ENCODE measurements at places on chromosomes 2 and 18.

GRCh38 chr2:64622443-64623241 lies 31.1 kb downstream of the SERTAD2 start:
- DNase-seq, result no peak

- no peak for DNase-seq
These were observed 34.1 kb upstream of the ASPRV1 start for GRCh38 chr2:69995511-69995910.

DNA sequence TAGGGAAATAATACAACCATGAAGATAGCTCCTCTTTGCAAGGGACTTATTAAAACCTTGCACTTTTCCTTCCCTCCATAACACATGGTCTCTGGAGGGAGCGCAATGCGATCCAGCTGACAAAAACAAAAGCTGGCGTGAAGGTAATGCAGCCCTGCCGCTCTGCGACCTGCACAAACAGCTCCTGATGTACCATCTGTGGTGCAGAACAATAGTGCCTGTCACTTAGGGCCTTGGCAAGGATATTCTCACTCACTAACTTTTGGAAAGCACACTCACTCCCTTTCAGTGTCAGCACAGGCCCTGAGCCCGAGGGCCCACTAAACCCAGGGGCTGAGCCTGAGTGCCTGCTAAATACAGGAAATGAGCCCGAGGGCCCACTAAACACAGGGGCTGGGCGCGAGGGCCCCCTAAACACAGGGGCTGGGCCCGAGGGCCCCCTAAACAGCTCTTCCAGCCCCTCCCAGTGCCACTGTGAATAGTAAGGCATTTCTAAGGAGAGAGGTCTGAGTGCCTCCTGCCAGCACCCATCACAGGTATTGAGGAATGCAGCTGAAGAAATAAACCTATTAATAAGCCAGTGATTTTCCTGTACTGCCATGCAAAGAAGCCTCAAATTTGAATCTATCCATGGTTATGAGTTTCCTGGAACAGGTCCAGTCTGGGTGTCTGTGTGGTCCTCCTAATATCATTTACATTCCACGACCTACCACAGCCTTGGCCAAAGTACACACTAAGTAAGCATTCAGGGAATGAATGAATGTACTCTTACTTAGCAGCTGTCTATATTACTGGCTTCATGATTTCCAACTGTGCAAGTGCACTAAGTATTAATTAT lies 9.3 kb downstream of the L3MBTL4 start:
- DNase-seq, result no peak

DNA sequence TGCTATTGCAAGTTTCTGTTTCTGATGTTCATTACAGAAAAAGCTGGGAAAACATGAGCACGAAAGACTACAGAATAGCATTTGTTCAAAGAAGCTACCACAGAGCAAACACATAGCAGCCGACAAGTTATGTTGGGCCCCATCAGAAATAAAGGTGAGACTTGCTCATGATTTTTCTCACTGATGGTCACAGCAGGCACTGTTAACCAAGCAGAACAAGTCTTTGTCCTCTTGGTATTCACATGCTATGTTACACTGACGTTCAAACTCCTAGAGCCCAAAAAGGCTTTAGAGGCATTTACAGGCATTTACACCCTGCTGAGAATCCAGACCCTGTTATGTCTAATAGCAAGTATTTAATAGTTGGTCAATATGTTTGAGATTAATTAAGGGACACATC lies 235.0 kb upstream of the HNMT start:
- DNase-seq, result no peak

GRCh38 chr18:3830604-3831003 lies 380.6 kb downstream of the TGIF1 start:
- DNase-seq, result no peak

GRCh38 chr18:6486764-6487426 lies 72.2 kb upstream of the L3MBTL4 start:
- no peak for DNase-seq

DNA sequence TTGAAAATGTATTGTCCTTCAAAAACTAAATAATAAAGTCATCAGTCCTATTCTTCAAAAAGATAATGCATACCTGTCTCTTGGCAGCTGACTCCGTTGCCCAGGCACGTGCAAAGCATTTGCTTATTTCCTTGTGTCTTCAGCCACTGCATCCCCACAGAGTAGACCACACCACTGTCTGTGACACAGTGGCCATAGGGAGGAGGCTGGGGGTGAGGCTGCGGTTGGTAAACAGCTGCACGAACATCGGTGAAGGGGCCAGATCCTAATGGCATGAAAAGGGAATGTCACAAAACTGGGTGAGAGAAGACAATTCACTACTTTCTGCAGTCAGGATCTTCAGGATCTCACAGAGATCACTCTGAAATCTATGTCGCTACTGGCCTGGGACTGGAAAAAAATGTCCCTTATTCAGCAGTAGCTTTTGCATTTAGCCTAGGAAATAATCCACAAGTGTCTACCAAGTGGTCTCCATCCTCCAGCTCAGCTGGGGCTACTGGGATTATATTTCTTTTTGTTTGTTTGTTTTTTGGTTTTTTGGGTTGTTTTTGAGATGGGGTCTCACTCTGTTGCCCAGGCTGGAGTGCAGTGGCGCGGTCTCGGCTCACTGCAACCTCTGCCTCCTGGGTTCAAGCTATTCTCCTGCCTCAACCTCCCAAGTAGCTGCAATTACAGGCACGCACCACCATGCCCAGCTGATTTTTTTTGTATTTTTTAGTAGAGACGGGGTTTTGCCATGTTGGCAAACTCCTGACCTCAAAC lies 10.7 kb downstream of the FN1 start:
- DNase-seq, result no peak

DNA sequence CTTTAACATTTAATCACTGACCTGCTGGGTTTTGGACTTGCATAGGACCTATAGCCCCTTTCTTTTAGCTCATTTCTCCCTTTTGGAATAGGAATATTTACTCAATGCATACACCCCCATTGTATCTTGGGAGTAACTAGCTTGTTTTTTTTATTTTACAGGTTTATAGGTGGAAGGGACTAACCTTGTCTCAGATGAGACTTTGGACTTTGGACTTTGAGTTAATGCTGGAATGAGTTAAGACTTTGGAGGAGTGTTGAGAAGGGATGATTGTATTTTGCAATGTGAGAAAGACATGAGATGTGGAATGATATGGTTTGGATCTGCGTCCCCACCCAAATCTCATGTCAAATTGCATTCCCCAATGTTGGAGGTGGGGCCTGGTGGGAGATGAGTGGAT lies 43.2 kb upstream of the SPATS2L start:
- no peak for DNase-seq

GRCh38 chr2:75018162-75018561 lies 59.7 kb downstream of the POLE4 start:
- DNase-seq, result no peak

GRCh38 chr2:31069643-31070325 lies 68.5 kb downstream of the GALNT14 start:
- no peak for DNase-seq

DNA sequence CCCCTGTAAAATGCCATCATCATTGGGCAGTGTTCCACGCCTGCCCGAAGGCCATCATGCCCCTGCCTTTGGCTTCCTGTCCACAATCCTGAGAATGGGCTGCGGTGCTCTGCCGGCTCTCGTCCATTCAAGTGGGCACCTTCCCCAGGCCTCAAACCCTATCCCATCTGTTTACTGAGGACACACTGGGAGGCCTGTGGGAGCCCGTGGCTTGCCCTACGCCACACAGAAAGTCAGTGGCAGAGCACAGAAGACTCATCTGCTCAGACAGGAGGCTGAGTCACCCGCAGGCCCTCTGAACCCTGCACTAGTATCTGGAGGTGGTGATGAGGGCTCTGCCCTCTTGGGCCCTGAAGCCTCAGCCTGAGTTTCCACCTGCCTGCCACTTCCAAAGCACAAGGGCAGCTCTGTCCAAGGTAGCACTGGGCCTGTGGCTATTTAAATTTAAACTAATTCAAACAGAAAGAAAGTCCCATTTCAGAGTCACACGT lies 19.1 kb upstream of the ANKRD53 start:
- DNase-seq, result no peak

DNA sequence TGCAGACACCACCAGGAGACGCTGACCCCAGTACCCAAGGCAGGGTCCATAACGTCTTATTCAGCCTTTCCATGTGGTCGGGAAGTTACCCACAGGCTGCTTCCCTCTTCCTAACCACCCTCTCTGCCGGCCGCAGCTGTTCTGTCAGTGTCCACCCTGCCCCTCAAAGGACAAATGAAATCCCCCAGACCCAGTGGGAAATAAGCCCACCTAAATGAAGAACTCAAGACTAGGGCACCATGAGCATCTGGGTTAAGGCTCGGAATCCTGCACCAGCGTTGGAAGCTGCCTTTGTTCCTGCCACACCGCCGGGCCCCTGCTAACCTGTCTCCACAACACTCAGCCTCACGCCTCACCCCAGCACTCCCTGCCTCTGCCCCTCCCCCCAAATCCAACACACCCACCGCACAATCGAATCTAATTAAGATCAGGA lies 21.7 kb downstream of the BCL11A start:
- no peak for DNase-seq

DNA sequence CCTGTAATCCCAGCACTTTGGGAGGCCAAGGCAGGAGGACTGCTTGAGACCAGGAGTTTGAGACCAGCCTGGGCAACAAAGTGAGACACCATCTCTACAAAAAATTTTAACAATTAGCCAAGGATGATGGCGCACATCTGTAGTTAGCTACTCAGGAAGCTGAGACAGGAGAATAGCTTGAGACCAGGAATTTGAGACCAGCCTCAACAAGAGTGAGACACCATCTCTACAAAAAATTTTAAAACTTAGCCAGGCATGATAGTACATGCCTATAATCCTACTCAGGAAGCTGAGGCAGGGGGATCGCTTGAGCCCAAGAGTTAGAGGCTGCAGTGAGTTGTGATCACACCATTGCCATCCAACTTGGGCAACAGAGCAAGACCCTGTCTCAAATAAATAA lies 7.0 kb downstream of the MEMO1 start:
- no peak for DNase-seq

DNA sequence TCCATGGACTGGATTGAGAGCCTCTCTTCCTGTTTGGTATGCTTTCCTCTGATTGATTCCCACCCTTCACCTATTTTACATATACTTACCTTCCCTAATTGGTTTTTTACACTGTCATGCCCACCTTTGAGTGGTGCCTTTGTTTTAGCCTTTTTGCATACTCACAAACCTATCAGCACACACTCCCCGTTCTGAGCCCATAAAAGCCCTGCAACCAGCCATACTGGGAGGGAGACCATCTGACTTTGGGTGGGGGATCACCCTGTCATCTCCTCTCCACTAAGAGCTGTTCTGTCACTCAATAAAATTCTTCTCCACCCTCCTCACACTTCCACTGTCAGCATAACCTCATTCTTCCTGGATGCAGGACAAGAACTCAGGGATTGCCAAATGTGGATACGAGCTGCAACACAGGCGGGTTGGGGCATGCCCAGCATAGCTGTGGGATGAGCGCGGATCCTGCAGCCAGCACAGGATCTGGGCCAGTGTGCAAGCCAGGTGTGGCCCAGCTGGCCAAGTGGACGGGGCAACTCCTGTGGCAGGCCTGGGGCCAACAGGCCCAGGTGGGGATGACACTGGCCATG lies 9.4 kb upstream of the MOB1A start:
- DNase-seq, result no peak

- no peak for DNase-seq
These were observed 28.8 kb downstream of the APCDD1 start for GRCh38 chr18:10482985-10483949.

GRCh38 chr2:43212931-43213330 lies 13.5 kb downstream of the ZFP36L2 start:
- no peak for DNase-seq

- no peak for DNase-seq
These were observed 399.4 kb upstream of the CELF4 start for GRCh38 chr18:37964885-37965571.

DNA sequence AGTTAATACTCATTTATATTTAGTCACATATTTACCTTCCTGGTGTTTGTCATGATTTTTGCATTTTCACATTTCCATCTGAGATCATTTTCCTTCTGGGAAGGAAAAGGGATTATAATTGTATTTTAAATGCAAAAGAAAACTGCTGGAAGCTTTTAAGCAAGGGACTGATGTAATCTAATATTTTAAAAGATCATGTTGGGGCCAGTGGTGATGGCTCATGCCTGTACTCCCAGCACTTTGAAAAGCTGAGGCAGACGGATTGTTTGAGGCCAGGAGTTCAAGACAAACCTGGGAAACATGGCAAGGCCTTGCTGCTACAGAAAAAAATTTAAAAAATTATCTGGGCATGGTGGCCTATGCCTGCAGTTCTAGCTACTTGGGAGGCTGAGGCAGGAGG lies 149.0 kb downstream of the MIB1 start:
- DNase-seq, result no peak

DNA sequence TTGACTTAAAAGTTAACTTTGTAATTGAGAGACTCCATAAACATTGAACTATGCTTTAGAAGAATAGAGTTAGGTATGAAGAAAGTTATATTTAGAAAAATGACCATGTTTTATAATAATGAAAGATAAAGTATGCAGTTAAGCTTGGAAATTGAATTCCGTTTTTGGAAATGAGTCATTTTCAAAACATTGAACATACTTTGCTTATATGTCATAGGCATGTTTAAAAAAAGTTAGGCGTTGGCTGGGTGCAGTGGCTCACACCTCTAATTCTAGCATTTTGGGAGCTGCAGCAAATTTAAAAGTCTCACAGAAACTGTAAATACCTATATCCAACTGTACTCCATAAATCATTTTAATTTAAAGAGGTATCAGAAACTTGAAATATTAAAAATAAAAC lies 607.4 kb downstream of the CBLN2 start:
- DNase-seq, result no peak
